ENCODE measurements at places on chromosomes 7 and 10. TPM values are rescaled to one million over a fixed set of nuclear protein-coding genes. Genes with fewer than 3 reads are reported as not detected.
A peak's percentile ranks its signal among the peaks of the same experiment; 100 is the strongest.

Gene METTL27
- total RNA-seq, result 1.6 TPM

DNA sequence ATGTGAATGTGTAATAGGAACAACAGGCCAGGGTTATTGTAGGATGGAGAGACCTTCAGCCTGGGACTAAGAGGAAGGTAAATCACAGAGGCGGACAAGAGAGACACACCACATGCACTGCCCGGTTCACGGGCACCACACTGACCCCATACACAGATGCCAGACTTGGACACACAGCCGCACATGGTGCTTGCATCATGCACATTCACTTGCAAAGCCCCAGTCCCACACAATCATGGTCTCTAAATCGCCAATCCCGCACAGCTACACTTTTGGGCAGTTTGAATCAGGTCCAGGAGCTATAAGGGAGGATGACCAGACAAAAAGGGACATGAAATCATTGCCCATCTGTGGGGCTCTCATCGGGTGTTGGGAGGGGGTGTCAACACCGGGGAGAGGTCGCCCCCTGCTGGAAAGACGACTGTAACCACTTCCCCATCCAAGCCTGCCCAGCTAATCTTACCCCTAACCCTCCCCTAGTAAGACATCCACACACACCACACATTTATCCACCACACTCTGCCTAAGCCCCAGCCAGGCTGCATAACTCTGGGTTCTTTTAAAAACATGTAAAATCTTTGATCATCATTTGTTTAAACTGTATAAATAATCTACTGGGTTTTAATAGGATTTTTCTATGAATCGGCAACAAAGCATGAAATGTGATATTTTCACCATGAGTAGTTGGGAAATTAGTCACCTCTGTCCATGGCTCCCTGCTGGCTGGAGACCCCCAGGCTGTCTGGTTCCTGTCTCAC is 40.5 kb upstream of the SLF2 start:
- peak; percentile 68 for DNase-seq

GRCh38 chr7:52504561-52504960 is 530.9 kb upstream of the POM121L12 start:
- DNase-seq, result no peak

DNA sequence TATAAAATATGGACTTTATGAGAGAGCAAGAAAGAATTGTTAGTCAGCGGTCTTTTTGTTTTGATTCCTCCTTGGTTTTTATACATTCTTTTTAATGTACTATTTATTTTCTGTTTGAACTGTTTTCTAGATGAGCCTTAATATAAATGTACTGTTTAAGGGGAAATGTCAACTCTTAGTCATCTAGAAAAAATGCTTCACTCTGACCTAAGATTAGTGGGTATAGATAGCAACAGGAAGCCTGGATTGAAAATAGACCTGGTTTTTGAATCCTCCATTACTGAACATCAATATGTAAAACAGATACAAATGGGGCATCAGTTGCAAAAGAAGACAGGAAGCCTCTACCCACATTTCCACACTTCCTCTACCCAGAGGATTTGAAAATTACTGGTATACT is 87.8 kb downstream of the CHRM2 start:
- no peak for DNase-seq

DNA sequence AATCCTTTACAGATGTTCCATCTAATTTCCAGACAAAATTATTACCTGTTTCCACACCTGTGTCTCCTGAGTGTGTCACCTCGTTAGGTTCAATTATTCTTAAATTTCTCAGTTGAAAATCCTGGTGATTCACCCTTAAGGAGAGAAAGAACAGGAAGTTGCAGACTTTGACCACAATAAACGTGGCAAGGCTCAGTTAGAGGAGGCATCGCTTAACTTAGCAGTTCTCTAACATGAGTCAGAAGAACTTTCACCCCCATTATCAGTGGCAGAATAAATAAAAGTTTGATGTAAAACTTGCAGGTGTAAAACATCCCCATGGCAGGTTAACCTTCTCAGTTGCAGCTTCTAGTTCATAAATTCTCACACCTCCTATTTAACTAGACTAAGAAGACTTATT is 8.3 kb downstream of the XPNPEP1 start:
- DNase-seq, result peak; percentile 83

GRCh38 chr10:8638088-8638672 is 583.7 kb downstream of the GATA3 start:
- peak; percentile 6 for DNase-seq

DNA sequence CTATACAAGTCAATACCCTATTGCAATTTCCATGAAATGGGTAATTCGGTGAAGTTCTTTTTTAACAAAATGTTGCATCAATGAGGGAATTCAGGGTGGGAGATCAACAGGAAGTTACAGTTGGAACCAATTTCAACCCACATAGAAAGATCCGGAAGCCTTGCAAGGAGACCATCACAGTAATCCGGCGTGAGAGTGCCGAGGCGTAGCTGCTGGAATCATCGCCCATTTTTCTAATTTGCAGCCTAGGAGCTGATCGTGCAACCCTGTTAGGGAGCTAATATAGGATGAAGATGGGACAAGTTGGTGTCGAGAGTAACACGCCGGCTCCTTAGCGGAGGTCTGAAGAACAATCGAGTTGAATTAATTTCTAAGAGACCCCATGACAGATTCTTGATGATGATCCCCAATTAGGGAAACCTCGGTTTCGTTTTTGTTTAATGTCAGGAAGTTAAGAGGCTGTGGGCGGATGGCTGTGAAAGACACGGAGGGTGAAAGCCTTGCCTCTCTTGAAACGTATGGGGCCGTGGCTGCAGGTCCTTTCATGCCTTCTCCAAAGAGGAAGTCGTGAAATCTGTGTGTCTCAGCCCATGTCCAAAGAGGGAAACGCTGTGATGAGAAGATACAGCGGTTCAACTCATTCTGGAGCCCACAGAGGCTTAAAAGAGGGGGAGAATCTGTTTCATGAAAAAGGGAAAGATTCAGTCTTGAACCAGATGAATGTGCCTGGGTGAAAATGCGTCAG is 51.2 kb upstream of the CARD11 start:
- no peak for DNase-seq

Measured in hepatocyte (in vitro differentiated cells).